Forelimb muscle (tissue), 1 donor: ENCODE measurements at places on chromosomes 4 and X.

- DNase-seq: no peak
Measured at GRCh38 chr4:24991015-24991414, 39.7 kb downstream of the LGI2 start.

- no peak for DNase-seq
Measured at GRCh38 chr4:127071443-127071842, 561.3 kb upstream of the INTU start.

- no peak for DNase-seq
Measured at GRCh38 chrX:137041329-137041728, 7.5 kb upstream of the GPR101 start.

- no peak for DNase-seq
Measured at GRCh38 chr4:150425161-150425560, 156.8 kb upstream of the MAB21L2 start.
